ENCODE measurements at places on chromosomes 11 and 22. TPM values are rescaled to one million over a fixed set of nuclear protein-coding genes. Genes with fewer than 3 reads are reported as not detected.
A peak's percentile ranks its signal among the peaks of the same experiment; 100 is the strongest.

- no peak for DNase-seq
Observed at GRCh38 chr11:11250470-11250869, 102.6 kb downstream of the CSNK2A3 start.

Gene OR5A1
- not detected for total RNA-seq

Gene BACE1-AS
- total RNA-seq: 9.8 TPM

Gene MYBPC3
- 0.18 TPM for total RNA-seq

- no peak for DNase-seq
Observed at GRCh38 chr11:37951996-37952395, 1354.0 kb upstream of the RAG2 start.

DNA sequence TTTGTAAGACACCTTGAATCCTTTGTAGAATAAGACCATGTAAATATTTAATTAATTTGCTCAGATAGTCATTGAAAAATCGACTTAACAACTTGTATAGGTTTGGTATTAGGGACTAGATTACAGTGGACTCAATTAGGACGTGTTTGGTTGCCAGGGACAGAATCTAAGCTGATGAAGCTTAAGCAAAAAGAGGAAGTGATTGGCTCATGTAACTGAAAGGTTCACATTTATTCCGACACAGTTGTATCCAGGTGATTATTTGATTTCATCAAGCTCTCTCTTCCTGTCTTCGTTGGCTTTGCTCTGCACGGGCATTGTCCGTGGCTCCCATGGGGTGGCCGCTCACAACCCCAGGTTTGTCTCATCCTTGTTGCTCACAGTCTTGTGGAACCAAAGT is 146.4 kb downstream of the C11orf91 start:
- no peak for DNase-seq

Gene TXN2
- 88.2 TPM for total RNA-seq

- DNase-seq: no peak
Observed at GRCh38 chr11:126443120-126443519, 87.6 kb downstream of the ST3GAL4 start.

DNA sequence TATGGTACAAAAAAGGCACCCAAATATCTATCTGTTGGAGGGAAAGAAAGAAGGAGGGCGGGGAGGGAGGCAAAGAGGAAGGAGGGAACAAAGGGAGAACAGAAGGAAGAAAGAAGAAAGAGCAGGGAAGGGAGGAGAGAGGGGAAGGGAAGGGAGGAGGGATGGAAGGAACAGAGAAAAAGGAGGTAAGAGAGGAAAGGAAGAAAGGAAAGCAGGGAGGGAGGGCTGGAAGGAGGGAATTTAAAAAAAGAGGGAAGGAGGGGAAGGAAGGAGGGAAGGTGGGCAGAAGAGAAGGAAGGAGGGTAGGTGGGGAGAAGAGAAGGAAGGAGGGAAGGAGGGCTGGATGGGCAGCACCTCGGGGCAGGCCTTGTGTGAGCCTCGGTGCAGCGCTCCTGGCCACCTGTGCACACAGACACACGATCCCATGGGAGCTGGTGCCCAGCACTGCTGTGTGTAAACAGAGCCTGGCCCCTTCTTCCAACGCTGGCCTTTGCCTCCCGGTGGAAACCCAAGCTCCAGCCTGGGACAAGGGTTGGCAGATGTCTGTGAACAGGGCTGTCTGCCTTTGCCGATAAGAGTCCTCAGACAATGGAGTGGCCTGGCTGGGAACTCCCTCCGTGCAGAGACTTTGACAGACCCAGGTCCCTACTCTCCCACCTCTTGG is 23.2 kb downstream of the SMIM38 start:
- no peak for DNase-seq

Gene DAGLA
- 2.7 TPM for total RNA-seq

GRCh38 chr22:43110444-43110926 is at the start of gene BIK:
TSS of gene BIK (plus strand) at chr22:43110750. CDS start at chr22:43124023, 13,273 bp downstream.
- DNase-seq: peak; percentile 58

Gene PGM2L1
- total RNA-seq: 6.4 TPM

DNA sequence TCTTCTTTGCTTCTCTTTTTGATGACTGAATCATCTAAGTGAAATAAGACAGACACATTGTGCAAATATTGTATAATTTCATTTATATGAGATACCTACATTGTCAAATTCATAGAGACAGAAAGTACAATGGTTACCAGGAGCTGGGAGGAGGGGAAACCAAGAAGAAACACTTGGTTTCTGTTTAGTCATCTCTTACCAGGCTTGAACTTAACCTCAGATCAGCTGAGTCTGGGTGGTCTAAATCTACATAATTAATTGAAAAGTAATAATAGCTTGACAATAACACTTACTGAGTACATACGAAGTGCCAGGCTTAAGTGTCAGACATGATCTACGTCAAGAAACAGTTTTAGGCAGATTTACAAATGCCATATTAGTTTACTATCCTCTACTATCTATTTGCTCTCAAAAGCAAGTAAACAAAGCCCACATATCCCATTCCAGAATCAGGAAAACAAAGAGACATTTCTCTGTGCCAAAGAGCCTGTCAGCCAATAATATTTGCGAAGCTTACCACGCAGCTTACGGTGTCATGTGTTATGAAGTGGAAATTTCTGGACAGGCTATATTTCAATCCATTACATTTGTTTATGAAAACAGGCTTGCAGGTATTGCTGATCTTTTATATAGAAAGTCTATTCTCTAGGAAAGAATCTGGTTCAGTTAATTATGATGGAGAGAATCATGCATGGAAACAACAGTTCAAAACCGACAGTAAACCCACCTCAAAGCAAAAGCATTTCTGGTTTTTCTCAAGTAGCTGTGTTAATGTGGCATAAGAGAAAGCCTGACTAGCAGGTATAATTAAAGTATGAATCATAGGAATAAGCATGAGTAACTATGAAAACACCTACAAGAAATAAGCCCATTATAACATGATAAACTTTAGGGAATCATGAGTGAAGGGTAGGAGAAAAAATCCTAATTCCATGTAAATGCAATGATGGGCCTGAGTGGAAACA is 2.7 kb upstream of the ARHGAP42 start:
- no peak for DNase-seq

DNA sequence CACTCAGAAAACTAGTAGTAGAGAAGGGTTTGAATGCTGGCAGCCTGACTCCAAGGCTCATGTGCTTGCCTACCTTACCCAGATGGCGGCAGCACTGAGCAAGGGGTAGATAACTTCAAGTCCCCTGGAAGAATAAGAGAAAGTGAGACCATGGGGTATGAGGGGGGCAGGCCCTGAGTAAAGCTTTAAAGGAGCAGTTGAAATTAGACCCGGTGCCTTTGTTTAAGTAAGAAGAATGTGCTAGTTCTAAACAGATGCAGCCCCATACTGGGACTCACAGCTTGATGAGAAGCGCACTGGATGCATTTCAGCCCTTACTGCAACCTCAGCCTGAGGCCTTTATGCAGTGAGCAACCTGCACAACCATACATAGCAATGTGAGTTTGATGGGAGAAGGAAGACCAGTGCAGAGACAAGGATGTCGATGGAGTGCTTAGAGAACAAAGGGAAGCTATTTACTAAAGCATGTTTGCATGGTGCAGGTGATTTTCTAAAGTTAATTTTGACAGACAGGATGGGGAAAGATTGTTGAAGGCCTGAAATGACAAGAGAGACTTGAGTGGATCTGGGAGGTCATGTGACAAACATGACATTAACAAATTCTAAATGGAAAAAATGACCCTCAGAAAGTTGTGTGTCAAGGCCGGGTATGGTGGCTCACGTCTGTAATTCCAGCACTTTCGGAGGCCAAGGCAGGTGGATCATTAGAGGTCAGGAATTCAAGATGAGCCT is 27.1 kb upstream of the TMA7B start:
- no peak for DNase-seq

- no peak for DNase-seq
Observed at GRCh38 chr11:11010624-11011127, 152.8 kb upstream of the ZBED5 start.

Gene MPPED2
- 77.2 TPM for total RNA-seq

GRCh38 chr11:123413636-123414035 is 16.4 kb upstream of the GRAMD1B start:
- no peak for DNase-seq

Gene APOL4
- total RNA-seq: 34.4 TPM

GRCh38 chr22:46029036-46029435 is 52.1 kb upstream of the WNT7B start:
- no peak for DNase-seq

DNA sequence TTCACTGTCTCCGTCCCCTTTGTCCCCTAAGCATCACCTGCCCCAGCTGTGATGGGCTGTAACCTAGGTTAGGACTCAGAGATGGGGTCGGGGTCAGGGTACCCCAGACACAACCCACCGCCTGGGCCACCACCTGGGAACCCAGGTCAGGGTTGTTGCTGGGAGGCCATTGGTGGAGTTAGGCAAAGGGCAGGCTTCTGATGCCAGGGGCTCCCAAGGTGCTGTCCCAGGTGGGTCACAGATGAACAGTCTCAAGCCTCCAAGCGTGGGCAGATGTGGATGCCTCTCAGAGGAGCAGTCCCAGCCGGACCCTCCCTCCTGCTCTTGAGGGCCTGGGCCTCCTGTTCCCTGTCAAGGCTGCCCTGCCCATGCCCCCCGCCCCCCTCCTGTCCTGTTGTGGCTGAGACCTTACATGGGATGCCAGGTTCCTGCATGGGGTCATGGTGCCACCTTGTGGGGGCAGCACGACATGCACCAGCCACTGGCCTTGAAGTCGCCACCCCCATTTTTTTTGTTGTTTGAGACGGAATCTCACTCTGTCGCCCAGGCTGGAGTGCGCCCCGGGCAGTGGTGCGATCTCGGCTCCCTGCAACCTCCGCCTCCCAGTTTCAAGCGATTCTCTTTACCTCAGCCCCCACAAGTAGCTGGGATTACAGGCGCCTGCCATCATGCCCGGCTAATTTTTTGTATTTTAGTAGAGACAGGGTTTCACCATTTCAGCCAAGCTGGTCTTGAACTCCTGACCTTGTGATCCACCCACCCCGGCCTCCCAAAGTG is 12.1 kb downstream of the GATD1 start:
- DNase-seq: peak; percentile 57

Gene STK33
- 13.1 TPM for total RNA-seq

DNA sequence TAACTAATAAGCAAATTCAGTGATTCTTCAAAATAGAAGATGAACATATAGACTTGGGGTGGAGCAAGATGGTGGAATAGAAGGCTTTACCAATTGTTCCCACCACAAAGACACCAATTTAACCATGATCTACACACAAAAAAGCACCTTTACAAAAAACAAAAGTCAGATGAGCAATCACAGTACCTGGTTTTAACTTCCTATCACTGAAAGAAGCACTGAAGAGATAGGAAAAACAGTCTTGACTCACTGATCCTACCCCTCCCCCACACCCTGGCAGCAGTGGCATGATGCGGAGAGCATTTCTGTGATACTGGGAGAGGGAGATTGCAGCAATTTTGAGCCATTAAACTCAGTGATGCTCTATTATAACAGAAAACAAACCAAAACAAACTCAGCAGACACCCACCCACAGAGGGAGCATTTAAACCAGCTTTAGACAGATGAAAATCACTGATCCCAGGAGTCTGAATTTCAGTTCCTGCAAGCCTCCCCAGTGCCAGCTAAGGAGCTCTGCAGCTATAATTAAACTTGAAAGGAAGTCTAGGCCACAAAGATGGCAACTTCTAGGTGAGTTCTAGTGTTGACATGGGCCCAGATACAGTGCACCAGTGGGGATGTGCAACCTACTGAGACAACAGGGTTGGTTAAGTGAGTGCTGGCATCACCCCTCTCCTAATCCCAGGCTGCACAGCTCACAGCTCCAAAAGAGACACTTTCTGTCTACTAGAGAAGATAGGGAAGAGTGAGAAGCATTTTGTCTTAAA is 161.8 kb upstream of the GRIA4 start:
- DNase-seq: no peak

Gene SHANK3
- 37.1 TPM for total RNA-seq

Gene GRAMD1B
- total RNA-seq: 3.5 TPM

Gene HBG2
- total RNA-seq: not detected

- DNase-seq: no peak
Observed at GRCh38 chr22:44522526-44523170, 24.6 kb upstream of the RTL6 start.

DNA sequence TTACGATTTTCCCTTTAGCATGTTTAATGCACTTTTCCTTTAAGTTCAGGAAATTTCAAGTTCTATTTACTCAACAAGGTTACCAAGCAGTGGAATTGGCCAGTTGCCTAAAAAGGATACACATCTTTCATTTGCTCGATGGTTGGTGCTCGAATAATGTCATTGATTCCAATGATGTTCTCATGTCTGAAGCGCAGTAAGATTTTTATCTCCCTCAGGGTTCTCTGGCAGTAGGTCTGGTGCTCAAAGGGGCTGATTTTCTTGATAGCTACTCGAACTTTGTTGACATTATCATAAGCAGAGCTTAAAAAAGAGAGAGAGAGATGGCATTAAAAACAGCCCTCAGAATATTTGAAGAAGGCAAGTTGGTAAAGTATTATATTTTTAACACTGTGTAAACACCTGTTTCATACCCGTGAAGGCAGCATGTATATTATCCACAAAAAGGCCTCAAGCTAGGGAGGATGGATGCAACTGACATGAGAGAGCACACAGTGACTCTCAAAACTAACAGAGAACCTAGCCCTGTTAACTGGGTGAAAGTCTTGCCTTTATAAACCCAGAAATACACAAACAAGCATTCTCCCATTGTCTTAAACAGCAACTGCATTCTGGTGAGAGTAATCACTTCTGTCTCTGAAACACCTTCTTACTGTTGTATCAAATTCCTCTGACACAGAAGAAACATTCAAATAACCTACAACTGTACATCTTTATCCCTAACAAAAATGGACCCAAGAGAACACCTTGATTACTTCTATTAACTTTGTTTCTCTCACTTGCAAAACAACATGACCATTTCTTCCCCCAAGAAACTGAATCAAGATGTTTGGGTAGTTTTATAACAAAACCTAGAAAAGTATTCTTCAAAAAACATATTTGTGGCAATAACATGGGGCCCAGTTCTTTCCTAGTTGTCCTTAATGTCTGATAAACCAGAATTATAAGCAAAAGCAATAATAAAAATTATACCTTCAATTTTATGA is 59.6 kb downstream of the MAPK1 start:
- no peak for DNase-seq

Gene PTPN5
- 2.6 TPM for total RNA-seq

- DNase-seq: no peak
Observed at GRCh38 chr11:103808252-103808651, 228.2 kb upstream of the DDI1 start.

Gene SCGB1D2
- not detected for total RNA-seq

GRCh38 chr11:114651145-114651718 is 27.1 kb upstream of the NXPE2 start:
- no peak for DNase-seq

All from ureter (tissue), 1 donor.